WERI-Rb-1 (cell line): ENCODE measurements at places on chromosomes 16 and 17.

- no peak for DNase-seq
These were observed 20.9 kb downstream of the METRNL start for GRCh38 chr17:83100220-83100852.

- no peak for DNase-seq
These were observed 77.7 kb downstream of the GAS7 start for GRCh38 chr17:10120749-10121148.

- no peak for DNase-seq
These were observed 35.4 kb downstream of the TBCD start for GRCh38 chr17:82787081-82787848.

GRCh38 chr16:27216297-27216885, 13.1 kb downstream of the KDM8 start:
- no peak for DNase-seq

DNA sequence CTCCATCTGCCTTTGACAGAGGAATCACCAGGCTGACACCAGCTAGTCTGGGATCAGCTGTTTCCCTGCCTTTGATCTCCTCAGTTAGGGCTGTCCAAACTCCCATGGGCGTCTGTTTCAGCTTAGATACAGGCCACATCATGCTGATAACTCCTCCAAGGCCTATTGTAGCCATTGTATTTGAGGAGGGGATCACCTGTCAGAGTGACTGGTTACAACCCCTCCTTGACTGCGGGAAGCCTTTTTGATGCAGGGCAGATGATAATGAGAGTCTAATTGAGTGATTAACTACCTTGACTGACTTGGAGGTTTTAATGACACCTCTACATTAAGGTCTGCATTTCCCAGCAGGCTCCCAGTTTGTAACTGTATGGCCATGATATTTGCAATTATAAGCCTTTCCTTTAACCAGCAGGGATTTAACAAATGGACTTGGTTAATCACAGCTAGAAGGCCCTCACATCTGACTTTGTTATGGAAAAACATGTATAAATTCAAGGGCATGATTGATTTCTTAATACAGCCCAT, 863.5 kb downstream of the KCNJ2 start:
- DNase-seq = peak; percentile 94

DNA sequence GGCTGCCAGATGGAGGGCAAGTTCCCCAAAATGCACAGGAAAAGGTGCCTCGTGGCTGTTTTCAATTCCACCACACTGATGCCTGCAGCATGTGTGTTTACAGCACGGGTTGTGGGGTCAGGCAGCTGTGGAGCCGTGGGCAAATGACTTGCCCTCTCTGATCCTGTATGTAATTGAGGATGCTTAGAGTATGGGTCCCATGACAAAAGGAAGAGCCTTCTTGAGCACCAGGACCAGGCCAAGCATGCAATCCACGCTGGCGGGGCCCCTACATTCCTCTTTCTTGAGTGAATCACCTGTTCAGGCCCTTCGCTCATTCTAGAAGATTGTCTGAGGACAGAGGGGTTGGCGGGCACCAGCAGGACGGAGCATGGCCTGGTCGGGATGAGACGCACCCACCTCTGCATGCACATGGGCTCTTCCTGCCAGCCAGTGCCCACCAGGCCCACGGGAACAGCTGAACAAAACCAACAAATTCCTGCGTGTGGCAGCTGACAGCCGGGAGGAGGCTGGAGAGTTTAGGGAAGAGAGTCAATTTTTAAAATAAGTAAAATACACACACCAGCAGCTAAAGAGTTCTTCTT, 1.4 kb upstream of the CTRB2 start:
- DNase-seq = no peak

- DNase-seq = no peak
These were observed 12.0 kb downstream of the SLC4A1 start for GRCh38 chr17:44255915-44256314.

GRCh38 chr16:8583199-8583598, 7.1 kb downstream of the TMEM114 start:
- no peak for DNase-seq

GRCh38 chr16:89944773-89945172, 3.8 kb upstream of the DEF8 start:
- no peak for DNase-seq

DNA sequence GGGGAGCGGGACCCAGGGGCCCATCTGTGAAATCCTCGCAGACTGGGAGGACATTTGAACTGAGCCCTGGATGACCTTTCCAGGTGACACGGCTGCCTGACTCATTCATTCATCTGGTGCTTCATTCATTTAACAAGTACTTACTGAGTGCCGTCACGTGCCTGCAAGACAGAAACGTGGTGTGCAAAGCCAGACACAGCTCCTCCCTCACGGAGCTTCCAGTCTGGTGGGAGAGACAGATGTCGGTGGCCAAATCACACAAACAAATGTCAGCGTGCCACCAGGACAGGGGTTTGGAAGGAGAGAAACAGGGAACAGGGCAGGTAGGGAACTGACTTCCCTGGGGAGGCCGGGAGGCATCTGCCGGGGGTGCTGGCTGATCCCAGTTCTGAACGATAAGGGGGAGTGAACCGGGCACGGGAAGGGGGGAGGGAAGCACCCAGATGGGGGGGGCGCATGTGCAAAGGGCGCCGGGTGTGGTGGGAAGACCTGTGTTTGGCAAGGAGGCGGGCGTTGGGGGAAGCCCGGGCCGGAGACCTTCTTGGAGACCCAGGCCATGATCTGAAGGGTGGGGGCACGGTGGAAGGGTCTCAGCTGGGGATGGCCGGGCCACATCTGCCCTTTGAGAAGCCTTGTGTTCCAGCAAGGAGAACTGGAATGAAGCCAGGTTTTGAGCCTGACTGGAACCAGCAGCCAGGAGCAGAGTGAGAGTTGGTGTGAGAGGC, 93.6 kb upstream of the CIBAR2 start:
- DNase-seq = no peak

DNA sequence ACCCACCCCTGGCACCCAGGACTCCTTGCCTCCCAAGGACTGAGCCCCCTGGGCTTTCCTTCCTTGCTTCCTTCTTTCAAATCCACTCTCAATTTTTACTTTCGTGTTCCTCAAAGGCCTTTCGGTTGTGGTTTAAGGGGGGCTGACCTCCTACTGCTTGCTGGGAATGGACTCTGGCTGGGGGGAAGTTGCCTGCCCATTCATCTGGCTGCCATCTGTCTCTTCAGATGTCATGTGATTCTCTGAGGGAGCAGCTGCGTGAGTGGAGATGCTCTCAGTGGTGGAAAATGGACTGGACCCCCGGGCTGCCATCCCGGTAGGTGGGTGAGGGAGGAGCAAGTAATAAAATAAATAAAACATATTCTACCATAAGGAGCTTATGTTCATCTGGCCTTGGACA, 93.8 kb upstream of the RPRML start:
- peak; percentile 64 for DNase-seq

DNA sequence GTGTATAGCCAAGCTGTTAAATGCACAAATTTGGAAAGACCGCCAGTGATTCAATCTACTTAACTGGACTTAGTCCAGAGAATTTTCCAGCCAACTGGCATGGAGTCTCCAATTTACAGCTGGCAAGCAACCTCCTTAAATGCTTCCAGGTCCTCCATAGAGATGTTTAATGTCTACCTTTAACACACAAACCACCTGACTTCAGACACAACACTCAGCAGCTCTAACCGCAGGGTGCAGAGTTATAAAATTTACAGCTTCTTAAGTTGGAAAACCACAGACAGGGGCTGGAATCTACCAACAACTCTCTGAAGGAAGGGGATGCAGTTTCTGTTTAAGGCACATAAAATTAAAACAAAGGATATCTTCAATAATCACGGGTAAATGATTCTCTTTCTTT, 106.9 kb downstream of the SYCE1L start:
- no peak for DNase-seq

GRCh38 chr17:68198931-68199836, 48.7 kb upstream of the AMZ2 start:
- no peak for DNase-seq

DNA sequence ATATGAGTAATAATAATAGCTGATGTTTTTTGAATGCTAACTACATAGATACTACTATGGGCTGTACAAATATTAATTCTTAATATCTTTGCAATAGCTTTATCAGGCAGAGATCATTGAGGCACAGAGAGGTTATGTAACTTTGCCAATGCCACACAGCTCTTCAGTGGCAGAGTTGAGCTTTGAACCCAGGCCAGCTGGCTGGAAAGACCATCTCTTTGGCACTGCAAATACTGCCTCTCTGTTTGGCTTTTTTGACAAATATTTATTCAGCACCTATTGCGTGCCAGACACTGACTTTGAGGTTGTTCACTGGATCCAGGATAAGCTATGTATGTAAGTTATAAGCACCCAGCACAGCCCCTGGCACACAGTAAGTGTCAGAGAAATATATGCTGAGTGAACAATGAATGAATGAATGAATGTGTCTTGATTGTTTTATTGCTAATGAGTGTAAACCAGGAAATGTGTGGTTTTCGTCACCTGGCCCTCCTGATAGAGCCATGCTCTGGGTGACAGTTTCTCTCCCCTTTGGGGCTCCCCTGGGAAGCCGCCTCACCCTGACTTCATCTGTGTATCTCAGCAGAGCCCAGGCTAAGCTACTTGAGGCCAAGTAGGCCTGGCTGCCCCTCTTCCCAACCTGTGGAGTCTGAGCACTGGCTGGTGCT, 2.5 kb downstream of the AQP8 start:
- no peak for DNase-seq

DNA sequence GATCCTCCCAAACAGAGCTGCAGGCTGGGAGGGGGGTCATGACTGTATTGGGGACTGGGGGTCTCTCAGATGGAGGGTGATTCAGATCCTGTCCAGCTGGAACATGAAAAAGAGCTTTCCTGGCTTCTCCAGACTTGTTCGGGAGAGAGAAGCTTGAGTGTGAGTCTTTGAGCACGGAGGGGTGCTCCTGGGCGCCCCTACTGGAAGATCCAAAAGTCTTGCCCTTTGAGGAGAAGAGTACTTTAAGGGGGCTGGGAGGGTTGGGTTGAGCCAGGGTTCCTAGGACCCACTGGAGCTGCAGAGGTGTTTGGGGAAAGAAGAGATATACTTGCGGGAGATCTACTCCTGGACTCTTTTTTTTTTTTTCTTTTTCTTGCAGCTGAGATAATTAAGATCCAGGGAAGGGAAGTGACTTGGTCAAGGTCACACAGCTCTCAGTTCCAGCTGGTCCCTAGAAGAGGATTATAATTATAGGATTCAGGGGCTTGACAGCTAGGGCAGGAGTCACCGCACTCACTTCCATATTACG, 8.4 kb downstream of the RARA start:
- peak; percentile 89 for DNase-seq

- DNase-seq = no peak
These were observed 62.3 kb downstream of the GNA13 start for GRCh38 chr17:64994281-64994680.

DNA sequence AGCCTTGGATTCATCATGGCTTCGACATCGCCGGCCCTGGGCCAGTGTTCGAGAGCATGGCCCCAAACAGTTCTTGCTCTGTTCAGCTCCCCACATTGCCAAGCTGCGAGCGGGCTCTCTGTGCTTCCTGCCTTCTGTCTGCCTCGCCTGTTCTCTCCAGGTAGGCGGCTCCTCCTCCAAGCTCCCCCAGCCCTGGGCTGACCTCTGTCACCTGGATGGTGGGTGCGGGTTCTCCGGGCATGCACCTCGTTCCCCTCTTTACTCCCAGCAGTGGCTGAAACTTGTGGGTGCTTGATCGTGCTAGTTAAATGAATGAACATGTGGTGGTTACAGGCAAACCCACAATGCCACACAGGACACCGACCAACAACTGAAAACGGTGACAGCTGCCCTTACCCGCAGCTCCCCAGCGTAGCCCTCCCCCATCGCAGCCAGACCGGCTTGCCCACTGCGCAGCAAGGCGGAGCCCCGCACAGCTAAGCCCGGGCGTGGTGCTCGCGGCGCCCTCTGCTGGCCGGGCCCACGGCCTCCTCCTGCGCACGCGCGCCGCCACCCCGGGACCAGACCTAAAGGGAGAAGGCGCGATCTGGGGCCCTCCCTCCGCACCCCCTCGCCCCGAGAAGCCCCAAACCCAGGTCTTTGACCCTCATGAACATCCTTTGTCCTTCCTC, 23.0 kb upstream of the EIF1 start:
- DNase-seq = peak; percentile 97

DNA sequence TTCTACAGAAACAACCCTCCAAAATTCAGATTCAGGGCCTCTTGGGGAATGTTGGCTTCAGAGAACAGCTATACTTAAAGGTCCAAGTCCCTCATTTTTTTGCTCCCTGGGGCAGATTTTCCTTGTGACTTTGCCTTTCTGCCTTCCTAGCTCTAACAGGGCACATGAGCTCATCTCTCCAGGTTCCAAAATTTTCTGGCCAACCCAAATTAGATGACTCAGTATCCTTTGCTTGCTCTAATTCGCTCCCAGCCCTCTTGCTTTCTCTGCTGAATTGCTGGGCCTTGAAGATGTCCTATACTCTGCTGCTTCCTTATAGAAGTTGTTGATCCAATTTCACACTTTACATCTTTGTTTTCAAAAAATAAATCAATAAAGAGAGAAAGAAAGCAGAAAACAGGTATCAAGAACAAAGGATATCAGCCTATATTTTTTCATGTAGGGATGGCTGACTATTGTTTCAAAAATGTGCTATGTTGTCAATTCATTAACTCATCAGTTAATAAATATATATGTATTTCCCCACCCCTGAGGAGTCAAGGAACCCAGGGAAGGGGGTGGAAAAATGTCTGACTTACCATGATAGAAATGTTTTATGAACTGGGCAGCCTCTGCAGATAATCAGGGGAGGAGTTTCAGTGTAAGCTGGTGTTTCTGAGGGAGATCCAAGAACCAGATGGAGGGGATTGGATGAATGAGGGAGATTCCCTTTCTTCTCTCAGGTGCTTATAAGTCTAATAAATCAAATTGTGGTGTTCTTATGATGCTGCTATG, 1.0 kb upstream of the KRTAP4-2 start:
- no peak for DNase-seq

DNA sequence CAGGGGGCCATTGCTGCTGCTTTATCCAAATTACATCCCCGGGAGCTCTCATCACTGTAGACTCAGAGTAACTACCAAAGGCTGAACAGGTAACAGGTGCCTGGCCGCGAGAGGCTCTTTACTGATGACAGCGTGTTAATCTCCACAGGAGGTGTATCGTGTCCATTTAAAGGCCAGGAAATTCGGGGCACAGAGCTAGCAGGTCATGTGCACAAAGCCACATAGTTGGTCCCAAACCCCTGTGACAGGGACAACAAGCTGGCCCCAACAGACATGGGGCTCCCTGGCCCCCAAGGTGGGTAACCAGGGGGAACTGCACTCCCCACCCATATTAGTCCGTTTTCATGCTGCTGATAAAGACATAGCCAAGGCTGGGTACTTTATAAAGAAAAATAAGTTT, 55.3 kb upstream of the RBFOX3 start:
- DNase-seq = peak; percentile 5

DNA sequence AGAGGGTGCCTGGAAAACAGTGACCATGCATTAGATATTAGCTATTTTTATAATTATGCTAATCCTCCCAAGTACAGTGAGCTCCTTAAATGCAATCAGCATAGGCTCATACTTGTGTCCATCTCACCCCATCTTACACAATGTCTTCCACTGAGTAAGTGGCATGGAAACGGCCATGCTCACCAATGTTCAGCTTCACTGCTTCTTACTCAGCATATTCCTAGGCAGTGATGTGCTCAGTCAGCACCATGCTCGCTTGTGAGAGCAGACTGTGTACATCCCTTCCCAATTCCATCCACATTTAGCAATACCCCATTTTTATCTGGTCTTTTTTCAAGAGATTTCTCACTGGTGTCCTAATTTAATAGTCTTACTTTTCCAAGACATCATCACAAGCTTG, 454.8 kb upstream of the SOX9 start:
- DNase-seq = no peak
